ENCODE measurements at places on chromosomes 5 and 9.

- no peak for DNase-seq
Observed at GRCh38 chr5:74630453-74631066, 10.0 kb downstream of the ENC1 start.

GRCh38 chr9:108333530-108333983 lies 522.2 kb downstream of the ACTL7B start:
- DNase-seq = no peak

GRCh38 chr5:82169892-82170291 lies 108.3 kb downstream of the RPS23 start:
- DNase-seq = no peak

GRCh38 chr5:83745816-83746215 lies 25.2 kb upstream of the HAPLN1 start:
- no peak for DNase-seq

- DNase-seq = no peak
Observed at GRCh38 chr5:53895091-53895683, 334.7 kb downstream of the NDUFS4 start.

DNA sequence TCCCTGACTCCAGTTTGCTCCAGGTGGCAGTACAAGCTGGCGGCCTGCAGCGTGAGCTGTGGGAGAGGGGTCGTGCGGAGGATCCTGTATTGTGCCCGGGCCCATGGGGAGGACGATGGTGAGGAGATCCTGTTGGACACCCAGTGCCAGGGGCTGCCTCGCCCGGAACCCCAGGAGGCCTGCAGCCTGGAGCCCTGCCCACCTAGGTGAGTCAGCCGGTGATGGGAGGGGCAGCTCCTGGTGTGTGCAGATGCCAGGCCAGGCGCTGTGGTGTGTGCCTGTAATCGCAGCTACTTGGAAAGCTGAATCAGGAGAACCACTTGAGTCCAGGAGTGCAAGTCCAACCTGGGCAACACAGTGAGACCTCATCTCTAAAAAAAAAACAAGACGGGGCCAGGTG lies 10.0 kb upstream of the CACFD1 start:
- DNase-seq = no peak

- no peak for DNase-seq
Observed at GRCh38 chr5:68288707-68289134, 73.2 kb downstream of the PIK3R1 start.

GRCh38 chr9:94703488-94704140 lies 22.9 kb upstream of the AOPEP start:
- no peak for DNase-seq

GRCh38 chr5:133618141-133618540 lies 5.8 kb upstream of the FSTL4 start:
- no peak for DNase-seq

DNA sequence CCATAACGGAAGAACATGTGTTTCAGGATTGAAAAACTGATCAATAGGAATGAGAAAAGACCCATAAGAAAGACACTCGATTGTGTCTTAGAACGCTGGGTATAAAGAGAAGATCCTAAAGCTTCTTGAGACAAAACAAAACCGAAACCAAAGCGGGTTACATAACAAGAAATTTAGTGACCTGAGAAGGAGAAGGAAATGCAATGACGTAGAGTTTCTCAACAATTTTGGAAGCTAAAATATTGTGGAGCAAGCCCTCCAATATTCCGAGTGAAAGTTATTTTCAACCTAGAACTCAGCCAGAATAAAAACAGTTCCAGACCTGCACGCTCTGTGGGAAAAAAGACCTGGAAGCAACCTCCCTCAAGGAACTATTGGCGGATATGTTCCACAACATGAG lies 81.9 kb upstream of the FREM1 start:
- no peak for DNase-seq

- DNase-seq = no peak
Observed at GRCh38 chr9:127388856-127389238, 8.1 kb upstream of the SLC2A8 start.

DNA sequence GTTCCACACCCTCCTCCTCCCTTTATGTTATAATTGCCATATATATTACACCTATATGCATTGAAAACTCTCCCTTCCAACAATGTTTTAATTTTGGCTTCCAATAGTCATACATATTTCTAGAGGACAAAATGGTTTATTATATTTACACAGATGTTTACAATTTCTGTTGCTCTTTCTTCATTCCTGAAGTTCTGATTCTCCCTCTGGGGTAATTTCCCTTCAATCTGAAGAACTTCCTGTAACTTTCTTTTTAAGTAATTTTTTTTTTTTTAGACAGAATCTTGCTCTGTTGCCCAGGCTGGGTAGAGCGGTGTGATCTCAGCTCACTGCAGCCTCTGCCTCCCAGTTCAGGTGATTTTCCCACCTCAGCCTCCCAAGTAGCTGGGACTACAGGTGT lies 173.0 kb upstream of the MAP1B start:
- no peak for DNase-seq

- DNase-seq = no peak
Observed at GRCh38 chr5:53603009-53603687, 42.7 kb downstream of the NDUFS4 start.

- DNase-seq = no peak
Observed at GRCh38 chr9:806285-807156, 35.0 kb upstream of the DMRT1 start.

- DNase-seq = no peak
Observed at GRCh38 chr5:138726848-138727247, 26.4 kb upstream of the CTNNA1 start.

DNA sequence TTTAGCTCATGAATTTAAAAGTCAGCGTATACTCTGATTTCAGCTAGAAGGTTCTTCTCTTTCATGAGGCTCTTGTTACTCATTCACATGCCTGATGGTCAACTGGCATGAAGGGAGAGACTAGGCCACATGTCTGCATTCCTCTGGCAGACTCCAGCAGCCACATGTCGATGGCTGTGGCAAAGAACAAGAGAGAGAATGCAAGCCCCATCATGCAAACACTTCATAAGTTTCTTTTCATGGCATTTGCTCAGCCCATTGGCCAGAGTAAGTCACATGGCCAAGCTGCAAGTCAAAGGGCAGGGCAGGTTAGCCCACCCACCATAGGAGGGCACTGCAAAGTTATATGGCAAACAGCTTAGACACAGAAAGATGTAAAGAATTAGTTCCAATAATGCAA lies 5.4 kb downstream of the KCNV2 start:
- DNase-seq = no peak

DNA sequence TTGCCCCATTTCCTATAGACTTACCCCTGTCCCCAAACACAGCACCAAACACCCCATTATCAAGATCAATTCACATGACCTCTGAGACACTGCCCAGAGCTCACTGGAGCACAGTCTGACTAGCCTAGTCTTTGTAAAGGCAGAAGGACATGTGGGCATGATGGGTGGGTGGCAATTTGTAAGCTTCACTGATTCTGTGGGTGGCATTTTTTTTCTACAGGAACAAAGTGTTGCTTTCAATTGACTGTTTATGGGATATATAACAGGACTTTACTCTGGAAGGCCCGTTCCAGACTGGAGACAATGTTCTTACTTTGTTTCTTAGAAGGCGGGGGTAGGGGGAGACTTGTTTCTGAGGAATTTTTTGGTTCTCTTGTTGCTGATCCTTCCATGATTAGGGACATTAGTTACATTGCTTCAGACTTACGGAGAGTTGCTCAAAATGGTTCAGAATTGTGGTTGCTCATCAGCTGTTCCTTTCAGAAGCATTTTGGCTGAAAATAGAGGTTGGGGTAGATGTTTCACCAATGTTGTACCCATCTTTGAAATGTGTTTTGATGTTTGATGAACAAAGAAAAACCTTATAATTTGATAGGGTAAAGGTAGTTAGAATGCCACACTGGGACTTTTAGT lies 20.2 kb downstream of the NNT start:
- DNase-seq = no peak
